Sigmoid colon (tissue), 7 donors: ENCODE measurements at places on chromosomes 1 and 21. TPM values are rescaled to one million over a fixed set of nuclear protein-coding genes. Genes with fewer than 3 reads are reported as not detected.

DNA sequence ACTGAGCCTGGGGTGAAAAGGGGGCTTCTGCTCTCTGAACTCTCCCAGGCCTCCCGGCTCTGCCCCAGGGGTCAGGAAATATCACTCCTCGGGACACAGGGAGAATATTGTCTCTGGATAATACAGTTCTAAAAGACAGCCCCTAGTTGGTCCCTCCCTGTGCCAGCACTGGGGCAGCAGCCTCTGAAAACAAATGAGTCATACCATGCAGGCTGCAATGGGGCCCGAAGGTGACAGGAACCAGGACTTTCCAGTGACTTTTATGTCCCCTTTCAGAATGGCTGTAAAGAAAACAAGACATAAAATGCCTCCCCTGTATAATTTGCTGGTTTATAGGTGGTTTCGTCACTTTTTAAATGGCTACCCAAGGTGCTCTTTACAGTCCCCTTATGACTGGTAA is 360.0 kb downstream of the NPHP4 start:
- H3K36me3 ChIP-seq = no peaks in the 10 kb centered on the region
- H3K4me3 ChIP-seq = no peak overlapping the region
- H3K4me1 ChIP-seq = peaks cover 6% of the 10 kb centered on the region
- no peak for DNase-seq

GRCh38 chr1:4599521-4599920 is 54.9 kb upstream of the AJAP1 start:
- peaks cover 14% of the 10 kb centered on the region for H3K27me3 ChIP-seq
- no peaks in the 10 kb centered on the region for H3K36me3 ChIP-seq
- DNase-seq = no peak
- no peaks in the 10 kb centered on the region for H3K4me1 ChIP-seq
- no peak overlapping the region for H3K4me3 ChIP-seq

DNA sequence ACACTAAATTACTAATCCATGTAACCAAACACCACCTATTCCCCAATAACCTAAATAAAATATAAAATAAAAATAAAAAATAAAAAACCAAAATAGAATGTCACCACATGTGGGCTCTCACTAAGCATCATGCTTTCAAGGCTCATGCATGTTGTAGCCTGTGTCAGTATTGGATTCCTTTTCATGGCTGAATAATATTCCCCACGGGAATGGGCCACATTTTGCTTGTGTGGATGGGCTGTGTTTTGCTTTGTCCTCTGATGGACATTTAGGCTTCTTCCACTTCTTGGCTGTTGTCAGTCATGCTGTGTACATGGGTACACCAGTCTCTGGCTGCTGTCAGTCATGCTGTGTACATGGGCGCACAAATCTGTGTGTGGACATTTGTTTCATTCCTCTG is 3.2 kb downstream of the KRTAP10-6 start:
- no peak overlapping the region for H3K4me3 ChIP-seq
- no peaks in the 10 kb centered on the region for H3K4me1 ChIP-seq
- no peak overlapping the region for H3K27ac ChIP-seq
- no peak for DNase-seq
- H3K36me3 ChIP-seq = no peaks in the 10 kb centered on the region

Gene AIRE
- not detected for total RNA-seq

Gene GJA4
- 6.1 TPM for total RNA-seq
